ENCODE measurements at places on chromosomes 4 and X.

GRCh38 chr4:141142423-141142822 is 9.2 kb upstream of the RNF150 start:
- DNase-seq, result no peak

DNA sequence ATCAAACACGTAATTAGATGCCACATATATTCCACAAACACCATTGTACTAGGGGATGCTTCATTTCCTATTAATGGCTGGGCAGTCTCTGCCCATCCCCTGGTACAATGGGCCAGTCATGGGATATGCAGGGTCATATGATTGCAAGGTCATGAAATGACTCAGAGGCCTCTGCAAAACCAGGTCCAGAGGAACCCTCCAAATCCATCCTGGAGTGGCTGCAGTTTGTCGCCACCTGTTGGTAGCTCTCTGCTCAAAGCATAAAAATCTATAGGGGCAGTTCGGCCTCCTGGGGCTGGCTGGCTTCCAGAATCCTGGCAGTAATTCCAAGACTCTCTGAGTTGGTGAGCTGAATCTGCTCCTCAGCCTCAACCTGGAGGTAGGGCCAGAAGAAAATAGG is 22.9 kb upstream of the PUDP start:
- DNase-seq, result no peak

DNA sequence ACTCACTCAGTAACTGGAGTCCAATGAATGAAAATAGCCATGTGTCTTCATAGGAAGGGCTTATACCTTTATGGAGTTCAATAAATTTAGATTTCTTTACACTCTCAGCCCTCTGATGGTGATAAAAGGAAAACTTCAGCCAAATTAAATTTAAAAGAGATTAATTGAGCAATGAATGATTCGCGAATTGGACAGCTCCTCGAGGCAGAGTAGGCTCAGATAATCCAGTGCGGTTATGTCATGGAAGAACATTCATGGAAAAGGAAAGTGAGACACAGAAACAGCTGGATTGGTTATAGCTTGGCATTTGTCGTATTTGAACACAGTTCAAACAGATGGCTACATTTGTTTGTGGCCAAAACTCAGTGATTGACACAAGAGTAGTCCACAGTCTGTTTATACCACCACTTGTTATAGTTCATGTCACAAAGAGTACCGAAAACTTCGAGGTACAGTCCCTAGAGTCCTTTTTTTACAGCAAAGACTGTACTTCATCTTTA is 54.6 kb upstream of the TACR3 start:
- DNase-seq, result no peak

- no peak for DNase-seq
Measured at GRCh38 chr4:109494563-109494962, 60.9 kb downstream of the SEC24B start.

- DNase-seq, result no peak
Measured at GRCh38 chr4:147643616-147644015, 26.4 kb downstream of the TMEM184C start.

DNA sequence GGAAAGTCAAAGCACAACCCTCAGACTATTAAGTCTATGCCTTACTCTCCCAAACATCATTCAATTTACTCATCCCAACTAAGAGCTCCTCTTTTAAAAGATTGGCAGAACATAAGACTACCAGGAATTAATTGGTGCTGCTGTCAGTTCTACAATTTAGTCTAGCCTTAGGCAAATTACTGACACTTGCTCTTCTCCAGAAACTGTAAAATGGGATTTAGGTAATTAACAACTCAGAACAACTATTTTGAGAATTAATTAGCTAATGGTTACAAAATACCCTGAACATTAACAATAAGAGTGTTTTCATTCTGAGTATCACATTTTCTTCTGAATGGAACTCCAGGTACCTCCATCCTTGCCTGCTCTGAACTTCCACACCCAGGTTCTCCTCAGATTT is 36.2 kb upstream of the RBM47 start:
- no peak for DNase-seq

DNA sequence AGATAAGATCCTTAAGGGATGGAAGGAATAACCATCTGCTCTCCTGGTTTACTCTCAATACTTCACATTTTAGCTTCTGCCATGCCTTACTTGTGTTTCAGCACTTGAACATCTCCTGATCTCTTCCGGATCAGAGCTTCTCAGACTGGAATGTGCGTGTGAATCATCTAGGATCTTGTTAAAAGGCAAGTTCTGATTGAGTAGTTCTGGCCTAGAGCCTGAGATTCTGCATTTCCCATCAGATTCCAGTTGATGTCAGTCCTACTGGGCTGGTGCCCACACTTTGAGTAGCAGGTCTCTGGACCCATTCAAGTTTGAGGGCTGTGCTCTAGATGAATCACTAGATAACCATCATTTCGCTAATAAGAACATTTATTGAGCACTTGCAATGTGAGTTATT is 20.0 kb downstream of the NDP start:
- no peak for DNase-seq

DNA sequence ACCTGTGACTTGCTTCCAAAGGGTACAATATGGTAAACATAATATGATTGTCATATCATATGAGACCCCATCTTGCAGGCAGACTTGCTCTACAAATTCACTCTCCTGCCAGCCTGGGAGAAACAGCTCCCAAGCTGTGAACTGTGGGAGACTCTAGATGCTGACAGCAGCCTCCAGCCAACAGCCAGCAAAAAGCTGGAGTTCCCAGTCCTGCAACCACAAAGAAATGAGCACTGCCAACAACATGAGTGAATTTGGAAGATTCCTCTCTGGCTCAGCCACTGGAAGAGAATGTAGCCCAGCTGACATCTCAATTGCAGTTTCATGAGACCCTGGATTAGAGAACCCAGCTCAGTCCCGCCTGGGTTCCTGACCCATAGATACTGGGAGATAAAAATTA is 145.4 kb downstream of the QDPR start:
- DNase-seq, result no peak

DNA sequence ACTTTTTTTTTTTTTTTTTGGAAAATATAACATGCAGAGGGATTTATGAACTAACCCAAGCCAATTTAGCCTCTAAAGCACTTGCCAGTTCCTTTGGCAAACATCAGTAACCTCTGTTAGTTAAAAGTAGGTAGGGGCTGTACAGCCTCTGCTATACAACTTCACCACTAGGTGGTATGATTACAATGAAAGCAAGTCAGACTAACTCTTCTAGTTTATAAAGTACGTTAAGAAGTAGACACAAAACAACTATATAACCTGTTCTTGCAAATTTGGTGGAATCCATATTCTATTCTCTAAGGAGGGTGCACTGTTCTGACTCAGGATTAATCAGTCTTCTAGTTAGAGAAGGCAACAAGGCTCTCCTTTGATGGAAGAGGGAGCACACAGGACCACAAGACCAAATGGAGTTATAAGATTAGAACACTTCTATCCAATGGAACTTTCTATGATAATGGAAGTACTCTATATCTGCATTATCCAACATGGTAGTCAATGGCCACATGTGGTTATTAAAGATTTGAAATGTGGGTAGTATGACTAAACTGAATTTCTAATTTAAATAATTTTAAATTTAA is 12.8 kb downstream of the AIMP1 start:
- peak; percentile 5 for DNase-seq

DNA sequence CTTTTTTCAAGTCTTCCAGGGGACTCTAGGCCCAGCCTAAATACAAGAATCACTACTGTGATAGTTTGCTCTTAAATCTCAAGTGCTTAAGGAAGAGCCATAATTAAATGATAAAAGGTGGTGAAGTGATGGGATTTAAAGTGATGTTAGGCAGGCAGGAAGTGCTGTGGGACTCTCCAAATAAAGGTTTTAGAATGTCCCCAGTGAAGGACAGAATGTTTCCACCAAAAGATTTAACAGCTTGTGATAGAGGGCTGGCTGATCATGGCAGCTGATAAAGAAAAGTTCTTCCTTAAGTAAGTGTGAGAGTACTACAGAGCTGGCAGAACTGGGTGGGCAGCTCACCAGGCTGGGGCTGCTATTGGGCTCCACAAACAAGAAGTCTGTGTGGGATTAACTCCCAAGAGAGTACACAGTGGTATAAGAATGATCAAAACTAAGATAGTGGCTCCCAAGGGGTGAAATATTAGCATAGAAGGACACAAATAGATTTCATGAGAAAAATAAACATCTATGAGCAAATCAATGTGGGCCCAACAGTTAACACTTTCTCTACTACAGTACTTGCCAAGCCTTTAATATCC is 637.2 kb upstream of the CPEB2 start:
- DNase-seq, result no peak

- DNase-seq, result no peak
Measured at GRCh38 chrX:133541021-133541420, 125.7 kb upstream of the GPC4 start.

GRCh38 chr4:186607490-186607889 is 52.1 kb upstream of the MTNR1A start:
- no peak for DNase-seq

DNA sequence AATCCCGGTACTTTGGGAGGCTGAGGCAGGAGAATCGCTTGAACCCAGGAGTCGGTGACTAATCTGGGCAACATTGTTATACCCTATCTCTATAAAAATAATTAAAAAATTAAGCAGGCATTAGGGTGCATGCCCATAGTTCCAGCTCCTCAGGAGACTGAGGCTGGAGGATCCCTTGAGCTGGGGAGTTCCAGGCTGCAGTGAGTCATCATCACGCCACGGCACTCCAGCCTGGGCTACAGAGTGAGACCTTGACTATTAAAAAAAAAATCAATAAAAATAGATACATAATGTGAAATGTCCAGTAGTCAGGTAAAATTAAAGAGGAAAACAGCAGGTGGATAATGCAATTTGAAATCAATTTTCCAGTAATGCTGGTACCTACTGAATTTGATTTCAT is 14.6 kb downstream of the ADGRL3 start:
- DNase-seq, result no peak

DNA sequence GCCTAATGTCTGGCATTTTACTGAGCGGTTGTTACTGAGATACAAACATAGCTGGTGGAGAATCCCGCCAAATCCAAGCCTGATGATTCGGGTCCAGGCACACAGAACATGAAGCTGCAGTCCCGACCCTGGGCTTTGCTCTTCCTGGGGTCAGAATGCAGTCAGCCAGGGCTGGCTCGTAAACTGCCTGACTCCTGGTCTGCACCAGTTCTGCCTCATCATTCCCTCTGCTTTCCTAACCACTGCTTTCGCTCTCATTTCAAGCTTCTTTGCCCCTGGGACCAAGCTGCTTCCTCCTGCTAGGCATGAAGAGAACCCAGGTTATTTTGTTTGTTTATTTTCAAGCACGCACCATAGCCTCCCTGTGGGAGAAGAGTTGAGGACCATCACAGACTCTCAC is 39.3 kb downstream of the GATB start:
- DNase-seq, result no peak

- no peak for DNase-seq
Measured at GRCh38 chr4:39621582-39621981, 17.1 kb downstream of the SMIM14 start.

- no peak for DNase-seq
Measured at GRCh38 chr4:118180776-118181175, 146.5 kb downstream of the NDST3 start.

- no peak for DNase-seq
Measured at GRCh38 chrX:110426155-110426504, 67.5 kb downstream of the RTL9 start.

GRCh38 chr4:1255151-1255550 is 6.2 kb upstream of the CTBP1 start:
- no peak for DNase-seq

DNA sequence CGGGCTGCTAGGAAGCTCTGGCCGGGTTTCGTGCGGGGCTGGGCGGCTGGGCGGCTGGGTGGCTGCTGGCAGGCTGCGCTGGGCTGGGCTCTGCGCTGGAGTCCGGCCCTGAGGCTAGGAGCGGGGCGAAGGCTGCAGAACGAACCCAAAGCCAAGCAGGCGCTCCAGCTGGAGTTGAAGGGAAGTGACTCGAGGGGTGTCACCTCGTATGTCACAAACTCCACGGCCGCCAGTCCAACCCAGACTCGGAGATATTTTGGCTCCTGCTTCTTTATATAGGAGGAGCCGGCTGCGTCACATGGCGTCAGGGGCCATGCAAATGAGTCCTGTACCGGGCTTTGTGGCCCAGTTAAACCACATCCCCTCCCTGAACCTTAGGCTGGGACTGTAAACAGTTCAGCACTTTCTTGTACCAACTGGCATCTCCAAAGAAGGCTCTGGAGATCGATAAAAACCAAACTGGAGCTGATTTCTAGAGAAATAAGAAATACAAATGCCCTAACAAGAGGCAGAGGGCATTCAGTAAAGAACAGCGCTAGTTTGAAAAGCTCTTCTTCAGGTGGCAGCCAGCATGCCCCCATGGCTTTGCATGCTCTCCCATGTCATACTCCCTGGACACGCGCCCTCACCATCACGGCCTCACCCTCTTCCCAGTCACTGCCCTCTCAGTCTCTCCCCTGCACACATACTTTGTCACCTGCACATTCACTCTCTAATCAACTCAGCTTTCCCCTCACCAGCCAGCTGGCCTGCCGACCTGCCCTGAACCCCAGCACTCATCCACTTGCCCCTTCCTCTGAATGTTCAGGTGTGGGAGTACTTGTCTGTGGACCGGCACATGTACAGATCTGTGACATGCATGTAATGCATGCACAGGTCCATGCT is 58.5 kb downstream of the TSC22D3 start:
- DNase-seq, result no peak

DNA sequence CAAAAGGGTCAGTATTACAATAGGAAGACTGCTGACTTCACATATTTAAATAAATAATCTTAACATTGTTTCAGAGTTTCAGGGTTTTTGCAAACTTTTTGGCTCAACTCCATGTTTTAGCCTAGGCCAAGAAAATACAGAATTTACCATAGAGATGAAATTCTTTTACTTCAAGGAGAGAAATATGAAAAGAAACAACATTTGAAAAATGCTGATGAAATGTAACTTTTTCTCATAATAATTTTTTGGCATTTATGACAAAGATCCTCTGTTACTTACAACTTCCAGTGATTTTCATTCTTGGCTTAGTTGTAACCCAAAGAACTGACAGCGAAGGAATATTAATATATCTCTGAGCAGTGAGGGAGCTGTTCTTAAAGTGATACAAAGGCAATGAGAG is 316.1 kb upstream of the EMCN start:
- DNase-seq, result no peak

DNA sequence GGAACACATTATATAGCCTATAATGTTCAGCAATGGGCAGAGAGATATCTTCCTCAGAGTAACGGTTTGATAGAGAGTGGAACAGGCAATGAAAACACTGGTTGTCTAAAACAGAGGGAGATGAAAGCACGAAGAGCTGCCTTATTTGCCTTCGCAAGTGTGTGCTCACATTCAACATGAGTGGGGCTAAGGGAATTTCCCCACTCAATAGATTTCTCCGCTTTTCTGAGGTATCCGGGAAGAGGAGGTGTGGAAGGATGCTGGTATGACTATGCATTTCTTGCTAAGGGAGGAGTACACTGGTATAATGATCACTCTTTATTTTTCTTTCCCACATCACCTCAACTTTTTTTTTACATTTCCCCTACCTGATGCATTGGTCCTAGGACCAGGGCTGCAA is 7.8 kb upstream of the GPR82 start:
- DNase-seq, result no peak

GRCh38 chr4:13483768-13484121 is 395 bp downstream of the RAB28 start:
- DNase-seq, result peak; percentile 32

All from COR-L47 (cell line).